ENCODE measurements at places on chromosomes 3 and 15. TPM values are rescaled to one million over a fixed set of nuclear protein-coding genes. Genes with fewer than 3 reads are reported as not detected.

DNA sequence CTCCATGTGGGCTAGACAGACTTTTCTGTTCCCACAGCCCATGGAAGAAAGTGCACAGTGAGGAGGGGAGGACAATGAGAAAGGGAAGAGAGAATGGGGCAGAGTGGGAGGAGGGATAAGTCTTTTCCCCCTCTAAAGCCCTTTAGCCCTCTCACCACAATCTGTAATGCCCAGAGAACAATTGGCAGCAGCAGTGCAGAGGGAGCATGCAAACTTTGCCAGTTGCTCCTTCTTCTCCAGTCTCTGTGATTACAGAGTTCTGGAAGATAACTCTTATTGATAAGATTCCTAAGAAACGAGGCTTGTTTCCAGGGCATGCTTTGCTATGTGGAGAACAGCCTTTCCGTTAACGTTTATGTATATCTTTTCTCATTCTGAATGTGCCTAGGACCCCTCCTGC lies 50.0 kb upstream of the FMN1 start:
- DNase-seq: peak; percentile 60

The GRAMD2A gene
- 0.42 TPM for total RNA-seq

GRCh38 chr3:111715911-111716523 lies 120.9 kb upstream of the ZBED2 start:
- peak; percentile 86 for DNase-seq

- DNase-seq: no peak
These were observed 21.8 kb downstream of the ITPR1 start for GRCh38 chr3:4514916-4515315.

Measured in esophagus muscularis mucosa (tissue), 4 donors.